CD4-positive, alpha-beta T cell treated with Interleukin-4 for 1 hour (primary cell): ENCODE measurements at places on chromosomes 2 and 18.
A peak's percentile ranks its signal among the peaks of the same experiment; 100 is the strongest.

DNA sequence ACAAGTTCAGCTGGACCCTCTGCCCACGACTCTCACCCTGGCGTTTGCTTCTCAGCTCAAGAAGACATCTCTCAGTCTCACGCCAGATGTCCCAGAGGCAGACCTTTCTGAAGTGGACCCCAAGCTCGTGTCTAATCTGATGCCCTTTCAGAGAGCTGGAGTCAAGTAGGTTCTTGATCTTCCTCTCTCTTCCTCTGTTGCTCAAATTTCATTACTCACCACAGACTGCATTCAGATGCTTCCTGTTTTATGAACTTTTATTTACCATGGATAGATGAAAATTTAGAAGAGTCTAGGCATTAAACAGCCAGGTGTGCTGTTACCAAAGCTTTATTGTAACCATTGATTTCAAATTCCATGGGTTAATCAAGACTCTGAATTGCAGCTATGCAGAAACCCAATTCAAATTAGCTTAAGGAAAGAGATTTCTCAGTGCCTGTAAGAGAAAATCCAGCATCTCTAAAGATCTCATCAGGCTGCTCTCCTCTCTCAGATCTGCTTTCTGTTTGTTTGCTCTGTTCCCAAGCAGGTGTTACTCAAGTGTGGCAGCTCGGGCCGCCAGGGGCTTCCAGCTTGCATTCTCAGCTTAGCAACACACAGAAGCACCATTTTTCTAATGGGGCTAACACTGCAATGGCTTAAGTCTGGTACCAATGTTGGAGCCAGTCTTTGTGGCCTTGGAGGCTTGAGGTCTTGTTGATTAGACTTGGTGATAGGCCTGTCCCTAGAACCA is 16.5 kb downstream of the SMARCAL1 start:
- DNase-seq, result no peak

GRCh38 chr18:56162311-56163265 is 475.8 kb downstream of the TXNL1 start:
- DNase-seq, result no peak

DNA sequence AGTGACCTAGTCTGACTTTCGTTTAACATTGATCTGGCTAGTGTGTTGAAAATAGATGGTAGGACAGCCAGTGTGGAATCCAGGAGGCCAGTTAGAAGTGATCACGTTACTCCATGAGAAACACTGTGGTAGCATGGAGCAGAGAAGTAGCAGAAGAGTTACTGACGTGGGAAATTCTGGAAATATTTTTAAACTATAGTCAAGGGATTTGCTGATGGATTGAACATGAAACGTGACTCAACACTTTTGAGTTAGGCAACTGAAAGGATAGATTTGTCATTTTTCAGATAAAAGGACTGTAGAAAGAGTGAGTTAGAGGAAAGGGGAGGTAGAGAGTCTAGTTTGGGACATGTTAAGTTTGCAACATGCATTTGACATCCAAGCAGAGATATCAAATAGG is 130.4 kb downstream of the IRS1 start:
- DNase-seq, result no peak

GRCh38 chr18:10032331-10033015 is 118.7 kb downstream of the VAPA start:
- DNase-seq, result peak; percentile 5

- DNase-seq, result no peak
Observed at GRCh38 chr2:241816431-241817121, 7.6 kb downstream of the NEU4 start.

- no peak for DNase-seq
Observed at GRCh38 chr2:189265696-189266320, 86.2 kb upstream of the COL5A2 start.

- no peak for DNase-seq
Observed at GRCh38 chr2:85712849-85713612, 18.9 kb downstream of the GNLY start.

DNA sequence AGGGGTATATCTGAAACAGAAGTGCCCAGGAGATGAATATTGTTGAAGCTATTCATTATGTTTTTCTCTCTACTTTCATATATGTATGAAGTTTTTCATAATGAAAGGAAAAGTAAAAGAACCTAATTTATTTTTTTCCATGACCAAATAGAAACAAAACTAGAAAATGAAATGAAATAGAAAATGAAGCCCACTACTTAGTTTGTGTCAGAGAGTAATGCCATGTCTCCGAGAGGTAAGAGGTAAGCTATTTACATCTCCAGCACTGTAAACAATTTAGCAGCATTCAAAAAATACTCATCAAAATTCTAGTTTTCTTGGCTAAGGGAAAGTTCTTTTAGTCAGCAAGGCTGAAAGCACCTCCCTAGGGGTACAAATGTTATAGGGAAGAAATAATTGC is 238.6 kb downstream of the PTH2R start:
- no peak for DNase-seq

DNA sequence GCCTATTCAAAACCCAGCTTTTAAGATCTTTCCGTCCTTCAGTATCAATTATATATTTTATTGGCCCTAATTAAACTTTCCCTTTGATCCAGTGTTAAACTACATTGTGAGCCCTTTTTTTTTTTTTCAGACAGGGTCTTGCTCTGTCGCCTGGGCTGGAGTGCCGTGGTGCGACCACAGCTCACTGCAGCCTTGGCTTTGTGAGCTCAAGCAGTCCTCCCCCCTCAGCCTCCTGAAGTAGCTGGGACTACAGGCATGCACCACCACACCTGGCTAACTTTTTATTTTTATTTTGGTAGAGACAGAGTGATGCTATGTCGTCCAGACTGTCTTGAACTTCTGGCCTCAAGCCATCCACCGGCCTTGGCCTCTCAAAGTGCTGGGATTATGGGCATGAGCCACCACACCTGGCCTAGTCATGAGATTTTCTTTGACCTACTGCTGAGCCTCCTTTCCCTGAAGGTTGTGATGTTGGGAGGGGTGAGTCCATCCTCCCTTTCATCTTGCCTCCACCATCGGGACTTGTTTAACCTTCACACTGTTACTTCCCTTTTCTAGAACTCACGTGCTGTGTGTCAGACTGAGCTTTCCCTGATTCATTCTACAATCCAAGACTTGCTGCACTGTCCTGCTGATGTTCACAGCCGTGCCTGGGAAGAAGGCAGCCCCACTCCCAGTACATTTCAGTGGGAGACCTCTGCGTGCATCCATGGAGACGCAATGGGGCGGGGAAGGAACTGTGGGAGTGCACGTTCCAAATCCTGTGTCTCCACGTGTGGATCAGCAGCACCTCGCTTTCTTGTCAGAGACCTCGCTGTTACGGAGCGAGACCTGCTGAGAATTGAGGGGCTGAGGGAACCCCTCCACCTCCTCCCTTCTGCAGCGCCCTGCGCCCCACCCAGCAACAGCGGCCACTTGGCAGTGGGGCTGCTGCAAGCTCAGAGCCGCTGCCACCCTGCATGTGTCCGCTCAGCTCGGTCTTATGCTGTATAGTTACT is 10.8 kb downstream of the OXER1 start:
- peak; percentile 36 for DNase-seq
